ENCODE measurements at places on chromosomes 4 and X. TPM values are rescaled to one million over a fixed set of nuclear protein-coding genes. Genes with fewer than 3 reads are reported as not detected.
A peak's percentile ranks its signal among the peaks of the same experiment; 100 is the strongest.

DNA sequence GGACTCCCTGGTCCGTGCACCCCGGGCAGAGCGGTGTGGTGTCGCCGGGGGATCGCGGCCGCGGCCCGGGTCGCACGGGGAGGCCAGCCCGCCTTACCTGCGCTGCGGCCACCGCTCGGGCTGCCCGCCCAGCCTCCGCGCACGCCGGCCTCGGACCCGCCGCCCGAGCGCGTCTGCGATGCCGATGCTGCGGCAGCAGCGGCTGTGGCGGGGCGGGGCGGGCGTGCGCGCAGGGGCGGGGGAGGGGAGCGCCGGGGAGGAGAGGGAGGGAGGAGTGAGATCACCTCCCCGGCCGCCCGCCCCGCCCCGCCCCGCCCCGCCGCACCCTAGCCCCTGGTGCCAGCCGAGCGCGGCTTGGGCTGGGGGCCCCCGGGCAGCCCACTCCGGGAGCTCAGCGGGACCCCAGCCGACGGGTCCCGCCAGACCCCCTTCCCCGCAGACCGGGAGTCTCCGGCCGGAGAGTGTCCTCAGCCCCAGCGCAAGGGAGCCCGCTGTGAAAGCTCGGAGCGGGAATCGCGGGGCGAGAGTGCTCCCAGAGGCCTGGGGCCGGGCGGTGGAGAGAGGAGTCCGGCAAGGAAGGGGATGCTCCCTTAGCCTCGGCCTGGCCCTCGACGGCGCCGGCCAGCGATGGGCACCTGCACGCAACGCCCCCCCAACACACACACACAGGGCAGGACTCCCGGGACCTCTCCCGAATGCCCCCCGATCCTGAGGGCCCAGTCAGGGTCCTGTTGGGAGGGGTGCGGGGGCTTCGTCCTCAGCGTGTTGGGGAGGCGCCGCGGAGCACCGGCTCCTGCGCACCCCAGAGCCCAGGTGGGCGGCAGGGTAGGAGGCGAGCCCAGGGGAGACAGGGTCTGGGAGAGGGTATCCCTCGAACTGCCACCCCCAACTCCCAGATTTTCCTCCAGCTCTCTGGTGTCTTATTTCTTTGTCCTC, at the start of gene L1CAM:
TSS of gene L1CAM (minus strand) at position 206 of the 936 bp plus-strand sequence. CDS start 10,337 bp downstream, outside the sequence.
- DNase-seq, result no peak

GRCh38 chr4:170538821-170539473, 449.2 kb upstream of the AADAT start:
- no peak for DNase-seq

- DNase-seq, result no peak
These were observed 87.3 kb downstream of the CFAP299 start for GRCh38 chr4:80422727-80423404.

GRCh38 chr4:6734165-6734786, 18.3 kb downstream of the BLOC1S4 start:
- DNase-seq, result no peak

- DNase-seq, result no peak
These were observed 349.9 kb downstream of the BMPR1B start for GRCh38 chr4:95107635-95108034.

DNA sequence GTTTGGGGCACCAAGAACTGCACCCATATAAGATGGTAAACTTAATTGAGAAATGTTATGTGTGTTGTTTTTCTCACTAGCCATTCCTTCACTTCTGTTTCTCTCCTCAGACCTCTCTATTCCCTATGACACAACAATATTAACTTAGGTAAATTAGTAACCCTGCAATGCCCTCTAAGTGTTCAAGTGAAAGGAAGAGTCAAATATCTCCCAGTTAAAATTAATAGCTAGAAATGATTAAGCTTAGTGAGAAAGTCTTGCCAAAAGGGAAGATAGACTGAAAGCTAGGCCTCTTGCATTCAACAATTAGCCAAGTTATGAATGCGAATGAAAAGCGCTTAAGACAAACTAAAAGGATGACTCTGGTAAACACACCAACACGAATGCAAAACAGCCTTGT, 132.9 kb upstream of the KLF8 start:
- no peak for DNase-seq

DNA sequence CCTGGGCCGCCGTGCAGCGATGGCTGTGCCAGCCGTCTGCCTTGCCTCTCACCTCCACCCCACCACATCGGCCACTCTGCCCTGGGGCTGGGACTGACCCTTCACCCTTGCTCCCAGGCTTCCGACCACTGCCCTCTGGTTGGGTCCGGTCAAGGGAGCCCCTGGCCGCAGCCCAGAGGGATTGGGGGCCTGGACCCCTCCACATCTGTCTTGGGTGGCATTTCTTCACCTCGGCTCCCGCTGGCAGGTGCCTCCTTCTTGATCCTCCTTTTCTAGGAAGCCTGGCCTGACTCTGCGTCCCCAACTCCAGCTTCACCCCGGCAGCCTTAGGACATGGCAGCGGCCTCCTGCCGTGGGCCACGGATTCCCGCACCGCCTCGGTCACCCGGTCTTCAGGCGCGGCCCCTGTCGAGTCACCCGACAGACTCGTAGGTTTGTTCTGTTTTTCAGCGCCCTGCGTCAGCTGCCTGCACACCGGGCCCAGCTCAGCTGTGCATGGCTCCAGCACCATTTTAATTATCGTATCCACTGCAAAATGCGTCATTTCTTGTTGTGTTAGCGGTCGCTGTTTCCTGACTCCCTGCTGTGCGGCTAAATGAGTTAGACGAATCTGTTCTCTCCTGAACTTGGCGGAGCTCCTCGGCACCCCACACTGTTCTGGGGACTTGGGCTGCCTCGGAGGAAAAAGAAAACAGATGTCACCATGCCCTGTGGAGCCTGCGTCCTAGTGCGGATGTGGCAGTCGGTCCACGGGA, 124.0 kb downstream of the FAM53A start:
- DNase-seq, result no peak

GRCh38 chrX:78019586-78020483, 50.4 kb upstream of the PGAM4 start:
- peak; percentile 24 for DNase-seq

- DNase-seq, result no peak
These were observed 42.9 kb downstream of the SLC9A7 start for GRCh38 chrX:46715997-46716396.

GRCh38 chrX:134672101-134672500, 13.8 kb upstream of the PLAC1 start:
- DNase-seq, result no peak

Gene NDP
- not detected for total RNA-seq

Gene WDR17
- total RNA-seq, result 1.3 TPM

Gene HTR2C
- total RNA-seq, result not detected

Gene TAF7L
- total RNA-seq, result not detected

Gene MEPE
- not detected for total RNA-seq

Gene IL1RAPL2
- 0.14 TPM for total RNA-seq
